ENCODE measurements at places on chromosomes 16 and 17. TPM values are rescaled to one million over a fixed set of nuclear protein-coding genes. Genes with fewer than 3 reads are reported as not detected.

DNA sequence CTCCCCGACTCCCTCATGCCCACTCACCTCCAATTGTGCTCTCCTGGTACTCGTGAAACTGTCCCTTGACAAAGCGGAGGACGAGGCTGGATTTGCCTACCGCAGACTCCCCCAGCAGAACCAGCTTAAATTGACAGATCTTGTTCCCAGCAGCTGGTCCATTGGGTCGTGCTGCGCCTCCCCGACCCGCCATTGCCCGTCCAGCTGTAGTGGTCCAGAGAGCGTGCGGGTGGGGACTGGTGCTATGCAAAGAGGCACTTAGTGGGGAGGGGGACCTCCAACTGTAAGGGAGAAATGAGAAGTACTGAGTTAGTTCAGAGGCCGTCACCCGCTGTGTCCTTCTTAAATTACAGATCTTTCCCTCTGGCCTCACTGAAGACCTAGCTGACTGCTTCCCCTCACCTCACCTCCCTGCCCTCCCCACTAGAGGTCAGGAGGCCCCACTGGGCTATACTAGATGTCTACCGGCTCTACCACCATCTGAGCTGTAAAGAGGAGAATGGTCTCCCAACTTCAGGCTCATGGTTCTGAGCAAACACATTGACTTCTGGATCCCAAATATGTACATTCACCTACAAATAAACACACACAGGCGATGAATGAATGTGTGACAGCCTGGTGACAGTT is 7.8 kb downstream of the HSPB9 start:
- no peak for DNase-seq

ZSCAN32 gene
- 8.3 TPM for total RNA-seq

- DNase-seq = no peak
Measured at GRCh38 chr16:68764862-68765261, 27.8 kb downstream of the CDH1 start.

MPP2 gene
- 3.0 TPM for total RNA-seq

DNA sequence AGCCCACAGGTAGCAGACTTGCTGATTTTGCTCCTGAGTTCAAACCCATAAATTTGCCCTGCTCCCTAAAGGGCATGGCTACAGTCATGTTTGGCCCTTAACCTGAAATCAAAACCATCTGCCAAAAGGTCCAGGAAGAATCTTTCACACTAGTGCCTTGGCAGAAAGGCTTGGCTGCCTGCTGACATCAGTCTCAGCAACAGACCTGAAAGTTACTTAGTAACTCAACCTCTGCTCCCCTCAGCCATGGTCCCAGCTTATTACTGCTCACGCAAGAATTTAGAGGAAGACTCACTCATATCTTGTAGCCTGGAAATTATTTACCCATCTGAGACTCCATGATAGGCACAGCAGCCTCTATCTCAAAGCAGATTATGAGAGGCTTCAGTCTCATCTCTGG is 98.0 kb upstream of the KIF2B start:
- no peak for DNase-seq

GRCh38 chr17:53134548-53134947 is 688.2 kb upstream of the KIF2B start:
- no peak for DNase-seq

ABCA10 gene
- 28.8 TPM for total RNA-seq

DNA sequence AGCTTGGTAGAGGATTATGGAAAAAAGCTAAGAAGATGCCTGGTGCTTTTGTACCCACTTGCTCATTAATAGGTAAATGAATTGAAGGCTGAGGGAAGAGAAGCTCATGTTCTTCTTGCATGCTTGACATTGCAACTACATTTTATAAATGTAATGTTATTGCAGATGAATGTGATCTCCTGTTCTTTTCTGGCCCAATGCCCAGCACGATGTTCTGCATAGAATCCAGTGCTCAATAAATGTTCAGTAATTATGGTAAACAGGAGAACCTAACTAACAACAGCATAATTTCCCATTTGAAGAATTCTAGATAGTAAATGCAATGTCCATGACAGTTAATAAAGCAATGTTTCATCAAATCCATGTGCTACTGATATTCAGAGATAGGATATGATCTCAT is 638.2 kb upstream of the SOX9 start:
- no peak for DNase-seq

- DNase-seq = no peak
Measured at GRCh38 chr16:12054396-12054795, 77.9 kb downstream of the SNX29 start.

DNA sequence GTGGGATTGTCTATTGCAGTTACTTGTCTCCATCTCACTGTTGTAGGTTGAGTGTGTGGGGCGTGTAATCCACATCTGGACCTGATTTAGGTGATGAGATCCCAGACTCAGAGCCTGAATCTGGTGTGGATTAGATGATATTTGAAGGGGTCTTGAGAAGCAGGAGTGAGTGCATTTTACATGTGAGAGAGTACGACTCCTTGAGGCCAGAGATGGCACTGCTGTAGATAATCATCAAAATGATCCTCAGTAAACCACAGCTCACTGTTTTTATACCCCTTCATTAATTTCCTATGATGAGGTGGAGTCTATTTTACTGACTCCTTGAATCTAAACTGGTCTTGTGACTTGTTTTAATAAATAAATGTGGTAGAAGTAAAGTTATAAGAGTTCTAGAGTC is 732.5 kb downstream of the KCNJ2 start:
- no peak for DNase-seq

MT1M gene
- 1.5 TPM for total RNA-seq

OR1F1 gene
- total RNA-seq = not detected

CACNG5 gene
- not detected for total RNA-seq

DNA sequence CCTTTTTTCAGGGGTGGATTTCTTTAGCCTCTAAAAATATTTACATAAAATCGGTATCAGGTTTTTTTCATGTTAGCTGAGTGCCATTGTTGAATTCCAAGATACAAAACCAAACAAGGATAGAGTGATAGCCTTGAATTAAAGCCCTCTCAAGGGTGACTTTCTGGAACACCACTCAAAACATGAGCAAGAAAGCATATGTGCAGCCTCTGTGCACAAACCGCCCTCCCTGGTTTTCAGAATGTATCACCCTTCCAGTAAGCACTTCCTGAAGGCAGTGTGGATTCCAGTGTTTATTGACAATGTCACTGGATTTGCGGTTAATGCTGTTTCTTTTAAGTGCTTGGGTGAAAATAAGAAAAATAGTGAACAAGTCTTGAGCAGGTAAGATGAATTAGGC is 597.7 kb downstream of the TMEM114 start:
- no peak for DNase-seq

DNA sequence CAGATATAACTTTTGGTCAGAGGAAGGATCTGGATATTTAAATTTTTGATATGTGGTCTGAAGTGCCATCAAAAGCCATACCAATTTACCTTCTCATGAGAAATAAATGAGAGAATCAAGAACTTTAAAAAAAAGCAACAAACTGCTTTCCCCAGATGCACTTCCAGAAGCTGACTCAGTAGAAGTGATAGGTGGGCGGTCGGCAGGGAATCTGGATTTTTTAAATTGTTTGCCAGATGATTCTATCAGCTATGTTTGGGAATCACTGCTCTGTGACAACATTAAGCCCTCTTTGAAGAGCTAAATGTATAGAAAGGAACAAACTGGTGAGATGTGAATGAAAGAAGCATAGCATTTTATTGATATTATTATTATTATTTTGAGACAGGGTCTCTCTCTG is 19.2 kb downstream of the CDH3 start:
- no peak for DNase-seq

DNA sequence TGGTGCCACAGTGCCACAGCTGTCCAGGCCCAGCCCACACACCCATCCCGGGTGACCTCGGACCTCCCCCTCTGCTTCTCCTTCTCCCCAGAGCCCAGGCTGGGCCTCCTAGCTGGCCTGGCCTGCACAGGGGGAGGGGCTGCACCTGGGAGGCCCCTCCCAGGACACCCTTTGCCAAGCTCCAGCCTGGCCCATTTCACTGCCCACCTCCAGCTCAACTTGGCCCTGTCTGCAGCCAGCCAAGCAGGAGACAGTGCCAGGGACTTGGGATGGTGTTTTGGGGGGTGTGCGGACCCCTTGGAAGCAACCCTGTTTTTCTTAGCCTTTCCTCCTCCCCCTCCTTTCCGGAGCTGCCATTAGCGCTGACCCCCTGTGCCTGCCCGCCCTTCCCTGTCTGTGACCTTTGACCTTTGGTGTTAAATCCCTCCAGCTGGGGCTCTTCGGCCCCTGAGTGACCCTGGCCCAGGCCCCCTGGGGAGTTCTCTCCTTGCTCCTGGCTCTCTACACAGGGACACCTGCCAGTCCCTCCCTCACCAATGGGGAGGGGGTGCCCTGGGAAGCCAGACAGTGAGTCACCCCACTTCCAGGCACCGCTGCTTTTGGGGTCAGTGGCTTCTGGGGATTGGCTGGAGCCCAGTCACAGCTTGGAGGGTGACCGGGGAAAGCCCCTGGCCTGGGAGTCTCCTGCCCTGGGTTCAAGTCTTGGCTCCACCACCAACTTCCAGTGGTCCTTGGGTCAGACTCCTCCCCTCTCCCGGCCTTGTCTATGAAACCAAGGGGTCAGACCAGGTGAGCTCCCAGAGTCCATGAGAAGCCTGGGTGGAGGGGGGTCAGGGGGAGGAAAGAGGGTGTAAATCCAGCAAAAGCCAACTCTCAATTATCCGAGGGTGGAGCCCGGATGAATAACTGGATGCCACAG is 1.9 kb downstream of the GLIS2 start:
- DNase-seq = no peak

CCDC78 gene
- total RNA-seq = 0.20 TPM

GRCh38 chr17:82603981-82604448 is 44.2 kb downstream of the WDR45B start:
- DNase-seq = peak; percentile 54

DNA sequence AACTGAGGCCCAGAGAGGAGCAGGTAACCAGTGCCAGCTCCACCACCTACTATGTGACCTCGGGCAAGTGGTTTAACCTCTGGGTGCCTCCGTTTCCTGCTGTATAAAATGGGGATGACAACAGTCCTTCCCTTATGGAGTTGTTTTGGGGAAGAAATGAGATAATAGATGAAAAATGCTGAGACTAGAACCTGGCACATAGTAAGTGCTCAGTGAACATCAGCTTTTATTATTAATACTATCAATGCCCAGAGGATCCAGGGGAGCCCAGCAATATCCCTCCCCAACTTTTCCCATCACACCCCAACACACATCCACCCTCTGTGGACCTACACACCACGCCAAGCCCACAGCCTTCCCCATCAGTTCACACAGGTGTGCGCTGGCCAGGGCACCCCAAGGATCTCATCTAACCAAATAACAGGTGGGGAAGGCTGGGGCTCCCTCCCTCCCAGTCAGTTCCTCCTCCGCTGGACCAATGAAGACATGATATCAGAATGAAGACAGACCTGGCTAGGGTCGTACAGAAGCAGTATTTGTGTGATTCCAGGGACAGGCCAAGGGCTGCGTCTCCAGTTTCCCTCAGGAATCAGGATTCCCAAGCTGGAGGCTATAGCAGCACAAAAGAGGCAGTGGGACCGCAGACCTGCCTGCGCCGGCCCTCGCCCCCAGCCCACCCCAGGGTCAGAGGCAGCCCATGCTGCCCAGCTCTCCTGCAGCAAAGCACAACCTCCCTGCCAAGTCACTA is 1.8 kb downstream of the ATP2A3 start:
- DNase-seq = no peak

GRCh38 chr16:65469116-65469515 is 347.3 kb upstream of the CDH11 start:
- DNase-seq = no peak

NPIPB2 gene
- 10.7 TPM for total RNA-seq

- no peak for DNase-seq
Measured at GRCh38 chr17:56835264-56835585, 1.3 kb downstream of the DGKE start.

GRCh38 chr17:9959377-9959981 is 54.4 kb upstream of the RCVRN start:
- peak; percentile 31 for DNase-seq

DNA sequence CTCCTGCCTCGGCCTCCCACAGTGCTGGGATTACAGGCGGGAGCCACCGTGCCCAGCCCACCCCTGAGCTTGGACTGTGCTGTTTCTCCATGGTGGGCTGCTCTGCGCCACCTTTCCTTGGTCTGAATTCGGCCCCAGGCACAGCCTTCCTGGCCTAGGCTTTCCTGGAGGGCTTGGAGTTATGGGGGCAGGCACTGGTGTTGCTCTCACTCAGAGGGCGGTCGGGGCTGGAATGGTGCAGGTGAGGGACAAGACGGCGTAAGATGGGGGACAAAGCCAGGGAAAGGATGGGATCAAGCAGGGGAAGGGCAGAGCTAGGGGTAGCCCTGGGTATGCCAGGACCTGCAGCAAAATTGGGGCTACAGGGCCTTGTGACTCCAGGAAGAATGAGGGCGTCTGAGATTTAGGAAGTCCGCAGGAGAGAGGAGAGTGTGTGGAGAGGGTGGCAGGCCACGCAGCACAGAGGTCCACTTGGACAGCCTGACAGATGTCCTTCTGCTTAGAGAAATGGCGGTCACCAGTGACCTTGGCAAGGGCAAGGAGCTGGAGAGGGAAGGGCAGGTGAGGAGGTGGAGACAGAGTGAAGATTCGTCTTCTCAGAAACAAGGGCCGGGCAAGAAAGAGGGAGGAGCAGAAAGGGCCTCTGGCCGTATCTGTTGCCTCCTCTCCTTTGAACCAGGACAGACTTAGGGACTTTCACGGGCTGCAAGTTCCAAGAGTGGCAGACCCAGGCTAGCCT is 1.6 kb upstream of the ATP6V0C start:
- DNase-seq = no peak

DNA sequence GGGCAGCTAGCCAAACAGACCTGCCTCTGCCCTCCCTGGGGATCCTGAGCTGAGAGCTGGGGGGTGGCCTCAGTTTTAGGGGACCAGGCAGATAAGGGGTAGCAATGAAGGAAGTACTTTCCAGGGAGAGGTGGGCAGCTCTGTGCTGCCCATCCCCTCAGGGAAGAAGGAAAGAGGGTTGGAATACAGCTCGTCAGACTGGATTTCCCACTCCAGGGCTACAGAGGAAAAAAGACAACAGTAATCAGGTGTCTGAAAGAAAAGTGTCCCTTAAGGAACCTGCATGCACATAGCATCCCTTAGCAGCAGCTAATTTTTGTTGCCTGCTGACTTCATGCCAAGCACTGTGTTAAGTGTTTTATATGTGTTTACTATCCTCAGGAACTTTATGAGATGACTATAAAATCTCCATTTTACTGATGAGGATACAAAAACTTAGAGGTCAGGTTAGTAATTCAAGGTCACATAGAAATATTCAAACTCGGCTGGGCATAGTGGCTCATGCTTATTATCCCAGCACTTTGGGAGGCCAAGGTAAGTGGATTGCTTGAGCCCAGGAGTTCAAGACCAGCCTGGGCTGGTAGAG is 3.2 kb upstream of the MRPL58 start:
- no peak for DNase-seq

- no peak for DNase-seq
Measured at GRCh38 chr17:46853896-46854444, 2.6 kb downstream of the WNT9B start.

All from skin of body (tissue), 3 donors.